Activated CD4-positive, alpha-beta T cell treated with anti-CD3 and anti-CD28 coated beads for 36 hours (primary cell): ENCODE measurements at places on chromosomes 4 and X. TPM values are rescaled to one million over a fixed set of nuclear protein-coding genes. Genes with fewer than 3 reads are reported as not detected.

GRCh38 chr4:159768016-159768415 lies 665.1 kb downstream of the RAPGEF2 start:
- no peaks in the 10 kb centered on the region for H3K36me3 ChIP-seq
- H3K27me3 ChIP-seq: no peaks in the 10 kb centered on the region
- no peak overlapping the region for H3K27ac ChIP-seq
- no peaks in the 10 kb centered on the region for H3K4me1 ChIP-seq
- no peak overlapping the region for H3K4me3 ChIP-seq

The FRAS1 gene
- 0.09 TPM for total RNA-seq

DNA sequence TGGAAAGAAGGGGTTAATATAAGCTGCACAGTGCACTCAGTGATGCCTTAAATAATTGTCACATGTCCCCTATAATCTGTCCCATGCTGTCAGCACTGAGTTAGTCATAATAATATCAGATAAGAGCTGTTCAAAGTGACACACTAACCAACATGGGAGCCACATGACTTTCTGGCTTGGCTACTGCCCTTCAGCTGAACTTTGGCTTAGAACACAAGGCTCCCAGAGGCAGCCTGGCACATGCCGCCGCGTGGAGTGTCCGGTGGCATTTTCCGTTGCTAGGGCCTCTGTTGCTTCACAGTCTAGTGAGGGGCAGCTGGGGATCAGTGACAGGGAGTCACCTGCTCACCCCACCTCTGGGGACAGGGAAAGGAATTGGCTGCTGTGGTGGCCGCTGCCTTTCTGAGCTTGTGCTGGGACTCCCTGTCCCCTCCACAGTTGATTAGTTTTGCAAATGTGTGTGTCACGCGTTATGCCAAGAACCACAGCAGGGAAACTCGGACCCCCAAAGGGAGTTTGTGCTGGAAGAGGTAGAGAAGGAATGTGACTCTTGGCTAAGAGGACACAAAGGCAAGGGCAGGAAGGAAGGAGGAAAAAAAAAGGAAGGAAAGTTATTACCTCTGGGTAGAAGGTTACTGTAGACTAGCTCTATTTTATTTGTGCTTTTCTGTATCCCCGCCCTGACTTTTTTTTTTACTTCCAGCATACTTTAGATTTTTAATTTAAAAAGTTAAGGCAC lies 41.1 kb upstream of the PPARGC1A start:
- no peak overlapping the region for H3K4me3 ChIP-seq
- H3K36me3 ChIP-seq: no peaks in the 10 kb centered on the region
- no peak for DNase-seq
- H3K27ac ChIP-seq: no peak overlapping the region

The BEX1 gene
- total RNA-seq: 0.39 TPM

DNA sequence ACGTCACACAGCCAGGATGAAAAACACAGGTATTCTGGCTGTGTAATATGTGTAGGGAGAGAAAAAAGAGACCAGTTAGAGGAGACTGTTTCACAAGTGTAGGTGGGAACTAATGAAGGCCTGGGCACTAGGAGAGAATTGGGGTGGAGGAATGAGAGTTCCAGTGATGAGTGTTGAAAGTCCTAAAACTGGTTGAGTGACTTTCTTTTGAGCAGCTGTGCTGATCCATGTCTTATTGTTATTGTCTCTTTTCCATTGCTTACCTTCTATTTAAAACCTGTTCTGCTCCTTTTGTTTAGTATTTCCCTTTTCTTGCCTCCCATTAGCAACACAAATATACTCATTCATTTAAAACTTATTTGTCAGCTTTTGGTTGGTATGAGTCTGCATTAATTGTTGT lies 88.7 kb downstream of the PDLIM5 start:
- peaks cover 3% of the 10 kb centered on the region for H3K4me1 ChIP-seq
- no peak overlapping the region for H3K27ac ChIP-seq
- no peaks in the 10 kb centered on the region for H3K36me3 ChIP-seq
- no peak for DNase-seq
- H3K27me3 ChIP-seq: no peaks in the 10 kb centered on the region

The TMA16 gene
- 63.6 TPM for total RNA-seq

DNA sequence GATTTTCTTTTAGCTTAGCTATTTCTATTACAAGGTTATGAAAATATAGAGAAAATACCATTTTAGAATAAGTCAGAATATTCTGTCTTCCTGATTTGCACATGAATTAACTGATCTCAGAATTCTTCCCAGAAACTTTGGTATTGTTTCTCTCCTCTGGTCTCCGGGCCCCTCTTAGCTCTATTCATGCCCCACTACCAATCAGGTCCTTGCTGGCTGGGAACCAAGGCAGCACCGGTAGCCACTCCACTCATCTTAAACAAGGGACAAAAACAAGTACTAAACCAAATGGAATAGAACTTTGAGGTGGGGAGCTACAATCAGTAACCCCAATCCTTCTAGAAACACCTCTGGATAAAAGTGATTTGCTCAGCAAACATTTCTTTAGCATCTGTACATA lies 64.3 kb downstream of the GPC3 start:
- H3K27ac ChIP-seq: no peak overlapping the region
- no peak for DNase-seq
- no peaks in the 10 kb centered on the region for H3K36me3 ChIP-seq
- no peak overlapping the region for H3K4me3 ChIP-seq
- H3K4me1 ChIP-seq: peaks cover 18% of the 10 kb centered on the region
- H3K27me3 ChIP-seq: no peaks in the 10 kb centered on the region

GRCh38 chr4:8177552-8177951 lies 18.9 kb upstream of the ABLIM2 start:
- no peaks in the 10 kb centered on the region for H3K36me3 ChIP-seq
- no peak overlapping the region for H3K27ac ChIP-seq
- H3K4me3 ChIP-seq: no peak overlapping the region
- no peaks in the 10 kb centered on the region for H3K4me1 ChIP-seq
- no peak for DNase-seq
- H3K27me3 ChIP-seq: no peaks in the 10 kb centered on the region

GRCh38 chrX:132501606-132502005 lies 12.8 kb upstream of the MBNL3 start:
- H3K27ac ChIP-seq: no peak overlapping the region
- DNase-seq: no peak
- no peak overlapping the region for H3K4me3 ChIP-seq

- no peak overlapping the region for H3K4me3 ChIP-seq
- no peak for DNase-seq
- no peaks in the 10 kb centered on the region for H3K4me1 ChIP-seq
- no peaks in the 10 kb centered on the region for H3K27me3 ChIP-seq
- H3K36me3 ChIP-seq: no peaks in the 10 kb centered on the region
- no peak overlapping the region for H3K27ac ChIP-seq
These were observed 421.7 kb upstream of the HTR2C start for GRCh38 chrX:114162068-114162735.

The UNC5C gene
- 0.07 TPM for total RNA-seq

The GCNA gene
- total RNA-seq: 3.1 TPM

DNA sequence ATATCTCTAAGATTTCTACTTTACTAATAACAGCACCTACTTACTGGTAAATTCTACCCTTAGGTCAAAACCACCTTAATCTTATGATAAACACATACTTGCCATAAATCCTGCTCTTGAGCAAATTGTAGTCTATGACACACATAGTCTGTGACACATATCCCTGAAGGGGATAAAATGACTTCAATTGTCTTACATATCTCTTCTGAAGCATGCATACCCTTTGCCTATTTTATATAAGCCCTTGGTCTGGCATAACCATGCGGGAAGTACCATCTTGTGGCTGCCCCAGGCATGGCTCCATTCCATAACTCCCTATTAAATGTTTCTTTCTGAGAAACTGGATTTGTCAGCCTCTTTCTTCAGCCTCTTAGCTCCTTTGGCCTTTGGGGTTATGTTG lies 248.9 kb downstream of the SLC7A11 start:
- no peaks in the 10 kb centered on the region for H3K27me3 ChIP-seq
- H3K4me3 ChIP-seq: no peak overlapping the region

DNA sequence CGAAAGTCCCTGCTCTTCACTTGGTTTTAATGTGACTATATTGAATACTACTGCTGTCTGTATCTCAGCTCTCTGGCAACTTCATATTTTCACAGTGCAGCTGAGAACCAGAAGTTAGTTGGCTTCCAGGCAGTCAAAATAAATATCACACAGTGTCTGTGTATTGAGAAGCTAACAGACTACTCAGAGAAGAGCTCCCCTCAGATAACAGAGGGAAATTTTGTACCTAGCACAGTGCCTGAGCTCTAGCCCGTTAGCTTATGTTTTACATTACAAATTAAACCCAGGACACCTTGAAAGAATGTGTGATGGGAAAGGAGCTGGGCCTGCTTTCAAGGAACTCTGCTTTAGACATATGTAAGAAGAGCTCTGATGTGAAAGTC lies 22.7 kb downstream of the JADE1 start:
- H3K4me3 ChIP-seq: no peak overlapping the region
- H3K27me3 ChIP-seq: no peaks in the 10 kb centered on the region
- DNase-seq: no peak

The LNX1 gene
- total RNA-seq: not detected

GRCh38 chr4:157818946-157819692 lies 353.7 kb downstream of the GASK1B start:
- H3K27me3 ChIP-seq: no peaks in the 10 kb centered on the region
- H3K36me3 ChIP-seq: no peaks in the 10 kb centered on the region
- H3K4me1 ChIP-seq: no peaks in the 10 kb centered on the region
- no peak overlapping the region for H3K27ac ChIP-seq
- no peak overlapping the region for H3K4me3 ChIP-seq
- no peak for DNase-seq

GRCh38 chr4:59002148-59002547 lies 1892.0 kb upstream of the IGFBP7 start:
- no peaks in the 10 kb centered on the region for H3K36me3 ChIP-seq
- H3K27ac ChIP-seq: no peak overlapping the region
- H3K4me3 ChIP-seq: no peak overlapping the region
- DNase-seq: no peak

- H3K27ac ChIP-seq: no peak overlapping the region
- no peaks in the 10 kb centered on the region for H3K36me3 ChIP-seq
- H3K27me3 ChIP-seq: no peaks in the 10 kb centered on the region
- no peak overlapping the region for H3K4me3 ChIP-seq
- no peaks in the 10 kb centered on the region for H3K4me1 ChIP-seq
These were observed 733.4 kb downstream of the C4orf33 start for GRCh38 chr4:129829373-129829772.

The ARHGEF6 gene
- 53.6 TPM for total RNA-seq

- H3K27ac ChIP-seq: peak overlapping the region; percentile 82
- no peaks in the 10 kb centered on the region for H3K27me3 ChIP-seq
- H3K4me3 ChIP-seq: peak overlapping the region; percentile 87
- peaks cover 17% of the 10 kb centered on the region for H3K36me3 ChIP-seq
- H3K4me1 ChIP-seq: peaks cover 16% of the 10 kb centered on the region
- peak; percentile 61 for DNase-seq
These were observed 409 bp downstream of the UGDH start for GRCh38 chr4:39526765-39527295.

DNA sequence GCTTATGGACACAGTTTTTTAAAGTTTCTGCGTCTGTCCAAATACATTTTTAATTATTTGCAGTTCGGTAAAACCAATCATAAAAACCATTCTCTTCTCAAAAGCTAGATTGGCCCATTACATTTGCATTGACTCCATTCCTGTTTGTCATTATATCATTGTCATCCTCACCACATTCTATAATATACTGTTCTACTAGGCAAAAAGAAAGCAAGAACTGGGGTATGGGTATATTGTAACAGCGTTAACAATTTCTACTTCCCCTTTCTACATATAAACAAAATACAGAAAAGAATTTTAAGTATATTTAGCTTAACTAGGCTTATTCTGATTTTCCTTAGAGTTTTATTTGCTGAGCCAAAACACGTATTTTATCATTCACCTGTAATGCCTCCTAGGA lies 91.8 kb downstream of the RAP1GDS1 start:
- H3K4me1 ChIP-seq: peaks cover 3% of the 10 kb centered on the region
- H3K27ac ChIP-seq: no peak overlapping the region
- no peak overlapping the region for H3K4me3 ChIP-seq
- no peak for DNase-seq
- no peaks in the 10 kb centered on the region for H3K27me3 ChIP-seq

DNA sequence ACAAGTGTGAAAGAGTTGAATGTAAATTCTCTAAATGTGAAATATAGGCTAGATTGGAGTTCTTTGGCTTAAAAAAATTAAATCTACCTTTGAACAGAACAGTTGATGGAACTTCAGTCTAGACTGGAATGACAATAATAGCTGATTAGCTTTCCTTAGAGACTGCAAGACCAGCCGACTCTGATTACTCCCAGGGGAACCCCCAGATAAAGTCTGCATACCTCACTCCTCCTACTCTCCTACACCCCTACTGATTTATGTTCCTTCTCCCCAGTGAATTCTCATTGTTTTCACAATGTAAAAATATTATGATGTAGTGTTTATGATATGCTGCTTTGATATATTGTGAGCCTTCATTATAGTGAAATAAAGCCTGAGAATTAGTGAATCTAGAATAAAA lies 241.3 kb downstream of the CFAP299 start:
- peaks cover 9% of the 10 kb centered on the region for H3K4me1 ChIP-seq
- no peaks in the 10 kb centered on the region for H3K27me3 ChIP-seq
- DNase-seq: no peak
- no peak overlapping the region for H3K27ac ChIP-seq
